ENCODE measurements at places on chromosomes 11 and 22.

DNA sequence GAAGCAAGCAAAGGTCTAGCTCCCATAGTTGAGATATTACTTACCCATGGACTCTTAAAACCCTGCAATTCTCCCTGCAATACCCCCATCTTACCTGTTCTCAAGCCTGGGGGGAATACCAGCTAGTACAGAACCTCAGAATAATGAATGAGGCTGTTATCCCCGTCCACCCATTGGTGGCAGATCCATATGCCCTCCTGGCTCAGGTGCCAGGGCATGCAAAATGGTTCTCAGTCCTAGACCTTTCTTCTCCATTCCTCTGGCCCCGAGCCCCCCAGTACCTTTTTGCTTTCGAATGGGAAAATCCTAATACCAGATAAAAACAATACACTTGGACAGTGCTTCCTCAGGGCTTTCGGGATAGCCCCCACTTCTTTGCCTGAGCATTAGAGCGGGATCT is 86.4 kb downstream of the PIWIL4 start:
- H3K27me3 ChIP-seq, result no peaks in the 10 kb centered on the region
- H3K4me1 ChIP-seq, result no peaks in the 10 kb centered on the region
- no peak for DNase-seq

DNA sequence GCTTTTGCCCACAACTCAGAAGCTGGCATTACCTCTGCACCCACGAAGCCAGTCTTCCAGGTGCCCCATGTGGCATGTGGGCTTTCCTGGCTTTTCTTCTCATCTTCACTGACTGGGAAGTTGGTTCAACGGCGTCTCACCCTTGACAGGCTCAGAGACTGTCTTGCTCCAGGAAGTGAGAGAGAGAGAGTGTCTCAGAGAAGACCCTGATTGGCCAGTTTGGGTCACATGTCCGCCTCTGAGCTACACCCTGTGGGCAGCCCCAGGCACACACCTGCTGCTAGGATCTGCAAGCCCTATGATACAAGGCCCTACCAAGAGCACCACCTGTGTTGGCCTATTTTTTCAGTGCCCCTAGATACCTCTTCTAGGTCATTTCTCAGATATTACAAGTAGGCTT is 39.0 kb downstream of the RTL6 start:
- DNase-seq, result peak; percentile 74

DNA sequence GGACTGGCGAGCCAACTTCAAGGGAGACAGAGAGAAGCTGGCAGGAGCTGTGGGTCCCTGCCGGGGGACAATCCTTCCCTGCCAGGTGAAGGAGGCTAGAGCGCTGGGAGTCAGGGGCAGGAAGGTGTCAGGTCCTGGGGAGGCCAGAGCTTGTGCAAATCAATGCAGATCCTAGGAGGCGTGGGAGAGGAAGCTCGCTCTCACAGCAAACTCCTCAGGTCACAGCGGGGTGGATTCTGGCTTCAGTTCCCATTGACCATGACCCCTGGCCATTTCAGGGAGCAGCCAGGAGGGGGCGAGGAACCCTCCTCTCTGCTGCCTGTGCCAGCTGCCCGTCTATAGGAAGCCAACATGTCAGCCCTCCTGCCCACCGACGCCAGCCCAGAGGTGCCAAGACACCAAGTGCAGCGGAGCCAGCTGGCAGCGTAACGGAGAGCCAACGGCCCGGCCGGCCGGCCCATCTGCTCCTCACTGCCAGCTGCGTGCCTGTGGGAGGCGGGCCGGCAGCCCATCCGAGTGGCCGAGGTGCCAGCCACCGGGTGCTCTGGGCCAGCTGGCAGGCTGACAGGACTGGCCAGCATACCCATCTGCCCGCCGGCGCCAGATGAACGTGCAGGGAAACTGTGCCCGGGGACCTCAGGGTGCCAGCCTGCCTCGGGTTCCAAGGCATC is 374.8 kb downstream of the MIAT start:
- H3K4me3 ChIP-seq, result no peak overlapping the region
- DNase-seq, result no peak
- H3K4me1 ChIP-seq, result no peaks in the 10 kb centered on the region
- H3K27me3 ChIP-seq, result no peaks in the 10 kb centered on the region

- peaks cover 10% of the 10 kb centered on the region for H3K4me1 ChIP-seq
- no peak overlapping the region for H3K4me3 ChIP-seq
- no peaks in the 10 kb centered on the region for H3K27me3 ChIP-seq
- no peak for DNase-seq
- H3K27ac ChIP-seq, result no peak overlapping the region
- no peaks in the 10 kb centered on the region for H3K36me3 ChIP-seq
Measured at GRCh38 chr22:44950806-44951509, 58.8 kb downstream of the PHF21B start.

DNA sequence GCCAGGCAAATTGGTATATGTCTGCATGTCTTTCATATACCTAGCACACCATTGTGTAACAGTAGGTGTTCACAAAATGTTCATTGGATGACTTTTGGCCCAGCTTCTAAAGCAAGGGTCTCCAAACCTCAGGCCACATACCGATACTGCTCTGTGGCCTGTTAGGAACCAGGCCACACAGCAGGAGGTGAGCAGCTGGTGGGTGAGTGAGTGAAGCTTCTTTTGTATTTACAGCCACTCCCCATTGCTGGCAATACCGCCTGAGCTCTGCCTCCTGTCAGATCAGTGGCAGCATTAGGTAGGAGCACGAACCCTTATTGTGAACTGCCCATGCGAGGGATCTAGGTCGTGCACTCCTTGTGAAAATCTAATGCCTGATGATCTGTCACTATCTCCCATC is 836.6 kb downstream of the NTM start:
- no peaks in the 10 kb centered on the region for H3K27me3 ChIP-seq
- no peaks in the 10 kb centered on the region for H3K36me3 ChIP-seq
- H3K27ac ChIP-seq, result no peak overlapping the region
- DNase-seq, result no peak
- no peaks in the 10 kb centered on the region for H3K4me1 ChIP-seq

GRCh38 chr11:97557399-97557798 is 1167.6 kb downstream of the JRKL start:
- no peaks in the 10 kb centered on the region for H3K27me3 ChIP-seq
- no peak for DNase-seq
- no peaks in the 10 kb centered on the region for H3K4me1 ChIP-seq
- no peak overlapping the region for H3K4me3 ChIP-seq
- H3K27ac ChIP-seq, result no peak overlapping the region

DNA sequence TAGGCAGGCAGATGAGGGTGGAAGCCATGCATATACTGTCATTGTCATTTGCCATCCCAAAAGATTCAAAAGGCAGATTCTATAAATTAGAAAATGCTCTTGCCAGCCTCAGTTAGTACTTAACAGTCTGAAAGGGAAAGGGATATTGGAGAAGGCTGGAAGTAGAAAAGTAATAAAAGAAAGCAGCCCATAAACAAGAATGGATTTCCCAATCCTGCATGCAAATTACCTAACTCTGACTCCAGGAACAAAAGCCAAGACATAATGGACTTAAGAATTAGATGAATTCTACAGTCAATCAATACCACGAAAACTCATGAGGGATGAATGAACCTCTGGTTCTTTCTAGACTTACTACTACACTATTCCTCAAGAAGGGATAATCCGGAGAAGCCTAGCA is 5.9 kb downstream of the PAK1 start:
- H3K27me3 ChIP-seq, result no peaks in the 10 kb centered on the region
- no peak for DNase-seq
- peaks cover 20% of the 10 kb centered on the region for H3K4me1 ChIP-seq
- no peaks in the 10 kb centered on the region for H3K36me3 ChIP-seq
- H3K27ac ChIP-seq, result no peak overlapping the region
- H3K4me3 ChIP-seq, result no peak overlapping the region

DNA sequence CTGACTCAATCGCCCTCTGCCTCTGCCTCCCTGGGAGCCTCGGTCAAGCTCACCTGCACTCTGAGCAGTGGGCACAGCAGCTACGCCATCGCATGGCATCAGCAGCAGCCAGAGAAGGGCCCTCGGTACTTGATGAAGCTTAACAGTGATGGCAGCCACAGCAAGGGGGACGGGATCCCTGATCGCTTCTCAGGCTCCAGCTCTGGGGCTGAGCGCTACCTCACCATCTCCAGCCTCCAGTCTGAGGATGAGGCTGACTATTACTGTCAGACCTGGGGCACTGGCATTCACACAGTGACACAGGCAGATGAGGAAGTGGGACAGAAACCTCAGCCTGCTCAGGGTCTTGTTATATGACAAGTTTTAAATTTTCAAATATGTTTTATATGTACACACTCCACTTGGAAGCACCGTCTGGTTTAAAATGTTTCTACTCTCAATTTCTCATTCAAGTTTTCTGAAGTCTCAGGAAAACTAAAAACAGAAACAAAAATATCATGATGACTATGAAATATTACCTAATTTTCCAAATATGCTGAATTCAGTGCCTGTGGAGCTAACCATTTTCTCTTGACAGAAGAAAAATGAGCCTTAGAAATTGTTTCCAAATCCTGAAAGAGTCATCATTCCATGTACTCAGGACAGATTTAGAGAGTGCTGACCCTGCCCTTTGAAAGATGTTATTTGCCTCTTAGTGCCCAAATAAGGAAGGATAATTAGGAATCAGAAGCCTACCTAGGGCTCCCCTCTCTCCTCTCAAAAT is 48.8 kb upstream of the TOP3B start:
- no peaks in the 10 kb centered on the region for H3K27me3 ChIP-seq
- H3K4me3 ChIP-seq, result no peak overlapping the region
- H3K4me1 ChIP-seq, result no peaks in the 10 kb centered on the region
- no peak overlapping the region for H3K27ac ChIP-seq

- no peak overlapping the region for H3K27ac ChIP-seq
- peaks cover 71% of the 10 kb centered on the region for H3K4me1 ChIP-seq
- no peak overlapping the region for H3K4me3 ChIP-seq
- DNase-seq, result no peak
Measured at GRCh38 chr22:39314251-39314971, 5.0 kb downstream of the RPL3 start.

DNA sequence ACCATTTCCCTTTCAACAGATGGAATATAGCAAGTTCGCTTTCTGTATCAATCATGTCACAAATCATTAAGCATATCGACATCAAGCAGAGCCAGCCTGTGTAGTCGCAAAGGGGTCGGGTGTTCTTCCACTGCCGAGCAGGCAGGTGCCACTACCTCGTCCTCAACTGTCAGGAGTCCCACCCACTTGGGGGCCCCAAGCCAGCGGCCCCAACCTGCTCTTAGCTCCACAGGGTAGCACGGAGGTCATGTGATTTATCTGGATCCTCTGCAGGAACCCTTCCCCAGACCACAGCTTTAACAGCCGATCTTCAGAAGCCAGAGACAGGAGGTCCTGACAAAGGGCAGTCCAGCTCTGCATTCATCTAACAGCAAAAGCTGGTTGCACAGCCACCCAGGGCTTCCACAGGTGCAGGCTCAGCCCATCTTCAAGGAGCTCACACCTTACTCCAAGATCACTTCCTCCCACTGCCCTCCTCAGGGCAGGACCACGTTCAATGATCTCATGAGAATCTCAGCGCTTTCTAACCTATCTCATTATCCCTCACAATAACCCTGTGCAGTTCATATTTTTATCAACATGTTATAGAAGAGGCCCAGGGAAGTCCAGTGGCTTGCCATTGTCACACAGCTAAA is 110.2 kb downstream of the TRIM29 start:
- H3K27me3 ChIP-seq, result no peaks in the 10 kb centered on the region
- no peaks in the 10 kb centered on the region for H3K36me3 ChIP-seq
- no peak overlapping the region for H3K27ac ChIP-seq
- H3K4me3 ChIP-seq, result no peak overlapping the region
- DNase-seq, result peak; percentile 75
- H3K4me1 ChIP-seq, result no peaks in the 10 kb centered on the region

DNA sequence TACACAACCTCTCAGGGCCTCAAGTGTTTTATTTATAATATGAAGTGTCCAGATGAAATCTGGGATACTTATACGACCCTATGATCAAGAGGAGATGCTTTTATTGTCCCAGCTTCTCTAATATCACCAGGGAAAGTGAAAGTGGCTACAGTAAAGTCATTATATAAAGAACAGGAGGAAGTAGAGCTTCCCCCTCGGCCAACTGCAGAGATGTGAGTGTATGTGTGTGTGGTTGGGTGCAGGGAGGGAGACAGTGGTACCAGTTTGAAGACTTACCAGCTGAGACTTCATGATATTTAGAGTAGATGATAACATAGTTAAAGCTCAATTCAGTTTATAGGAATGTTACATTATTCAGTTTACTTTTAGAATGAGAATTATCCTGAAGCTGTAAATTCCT is 373.6 kb upstream of the DDI1 start:
- no peaks in the 10 kb centered on the region for H3K36me3 ChIP-seq
- DNase-seq, result no peak
- peaks cover 4% of the 10 kb centered on the region for H3K4me1 ChIP-seq

- no peaks in the 10 kb centered on the region for H3K27me3 ChIP-seq
- no peaks in the 10 kb centered on the region for H3K36me3 ChIP-seq
- H3K4me3 ChIP-seq, result no peak overlapping the region
- no peak overlapping the region for H3K27ac ChIP-seq
Measured at GRCh38 chr22:45908961-45909360, 68.0 kb downstream of the WNT7B start.

DNA sequence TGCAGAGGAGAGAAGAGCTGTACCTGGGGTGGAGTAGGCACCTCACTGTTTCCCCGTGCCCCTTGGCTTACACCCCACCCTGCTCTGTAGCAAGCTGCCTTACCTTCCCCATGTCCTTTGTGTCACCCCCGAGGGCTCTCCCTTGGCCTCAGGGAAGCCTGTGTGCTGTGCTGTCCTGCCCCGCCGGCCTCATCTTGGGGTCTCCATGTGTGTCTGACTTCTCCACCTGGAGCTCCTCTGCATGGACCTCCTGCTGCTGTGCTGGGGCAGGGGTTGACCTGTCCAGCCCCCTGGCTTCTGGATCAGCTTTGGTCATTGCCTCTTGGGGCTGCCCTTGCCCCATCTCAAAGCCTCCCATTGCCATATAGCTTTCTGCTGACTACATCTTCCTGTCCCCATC is 59.8 kb downstream of the OSBP2 start:
- H3K36me3 ChIP-seq, result no peaks in the 10 kb centered on the region
- no peak for DNase-seq
- H3K27ac ChIP-seq, result no peak overlapping the region

- H3K4me3 ChIP-seq, result no peak overlapping the region
- no peaks in the 10 kb centered on the region for H3K27me3 ChIP-seq
- peaks cover 22% of the 10 kb centered on the region for H3K4me1 ChIP-seq
- no peak overlapping the region for H3K27ac ChIP-seq
- H3K36me3 ChIP-seq, result no peaks in the 10 kb centered on the region
- DNase-seq, result no peak
Measured at GRCh38 chr11:67605231-67606011, 1.3 kb upstream of the NDUFV1 start.

GRCh38 chr11:58027341-58027740 is 3.4 kb upstream of the OR6Q1 start:
- no peaks in the 10 kb centered on the region for H3K36me3 ChIP-seq
- H3K27me3 ChIP-seq, result no peaks in the 10 kb centered on the region
- H3K4me1 ChIP-seq, result no peaks in the 10 kb centered on the region
- H3K4me3 ChIP-seq, result no peak overlapping the region

GRCh38 chr11:61118406-61118805 is 16.1 kb downstream of the CD5 start:
- no peaks in the 10 kb centered on the region for H3K27me3 ChIP-seq
- H3K4me1 ChIP-seq, result no peaks in the 10 kb centered on the region
- H3K27ac ChIP-seq, result no peak overlapping the region
- no peaks in the 10 kb centered on the region for H3K36me3 ChIP-seq
- H3K4me3 ChIP-seq, result no peak overlapping the region
